DMS53 (cell line): ENCODE measurements at places on chromosomes 12 and 14.
A peak's percentile ranks its signal among the peaks of the same experiment; 100 is the strongest.

- no peak for DNase-seq
Measured at GRCh38 chr12:53623548-53624385, 2.4 kb downstream of the ATF7 start.

DNA sequence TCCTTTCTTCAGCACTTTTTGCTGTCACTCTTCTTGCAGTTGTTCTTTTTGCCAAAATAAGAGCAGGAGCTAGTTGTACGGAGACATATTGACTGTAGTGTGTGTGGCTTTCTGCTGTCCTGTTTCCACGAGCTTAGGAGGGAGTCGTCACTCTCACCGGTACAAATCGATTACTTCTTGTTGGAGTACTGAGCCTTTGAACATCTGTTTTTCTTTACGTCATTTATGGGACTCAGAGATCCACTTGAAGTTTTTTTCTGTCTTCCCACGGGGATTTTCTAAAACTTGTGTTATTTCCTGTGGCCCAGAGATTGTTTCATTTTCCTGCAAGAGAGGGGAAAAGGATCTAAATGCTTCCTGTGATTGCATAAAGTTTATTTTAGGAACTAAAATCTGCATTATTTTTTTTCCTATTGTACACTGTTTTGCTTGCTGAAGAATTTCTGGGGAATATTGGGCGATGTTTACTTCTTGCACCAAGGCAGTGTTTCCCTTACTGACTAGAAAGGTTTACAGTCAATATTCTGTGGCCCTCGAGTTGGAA lies 199.8 kb upstream of the ARHGAP5 start:
- peak; percentile 3 for DNase-seq

- no peak for DNase-seq
Measured at GRCh38 chr14:95046711-95047681, 110.3 kb downstream of the DICER1 start.

DNA sequence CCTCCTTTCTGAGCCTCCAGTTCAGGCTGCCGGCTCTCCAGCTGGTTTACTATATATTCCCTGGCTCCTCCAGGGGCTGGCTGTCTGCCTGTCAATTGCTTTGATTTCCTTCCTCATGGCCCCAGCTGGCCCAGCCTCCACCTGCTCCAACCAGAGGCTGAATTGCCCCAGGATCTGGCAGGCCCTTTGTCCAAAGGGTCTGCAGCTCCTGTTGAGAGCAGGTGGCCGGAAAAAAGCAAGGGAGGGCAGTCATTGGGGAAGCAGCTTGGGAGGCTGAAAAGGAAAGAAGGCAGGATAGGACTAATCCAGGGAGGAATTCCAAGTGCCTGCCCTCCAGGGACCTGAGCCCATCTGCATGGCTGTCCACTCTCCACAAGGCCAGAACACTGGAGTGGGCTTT lies 25.3 kb downstream of the PAH start:
- DNase-seq = no peak
